ENCODE measurements at places on chromosomes 5 and 9.

GRCh38 chr5:155260798-155261197, 247.2 kb downstream of the KIF4B start:
- DNase-seq, result no peak

DNA sequence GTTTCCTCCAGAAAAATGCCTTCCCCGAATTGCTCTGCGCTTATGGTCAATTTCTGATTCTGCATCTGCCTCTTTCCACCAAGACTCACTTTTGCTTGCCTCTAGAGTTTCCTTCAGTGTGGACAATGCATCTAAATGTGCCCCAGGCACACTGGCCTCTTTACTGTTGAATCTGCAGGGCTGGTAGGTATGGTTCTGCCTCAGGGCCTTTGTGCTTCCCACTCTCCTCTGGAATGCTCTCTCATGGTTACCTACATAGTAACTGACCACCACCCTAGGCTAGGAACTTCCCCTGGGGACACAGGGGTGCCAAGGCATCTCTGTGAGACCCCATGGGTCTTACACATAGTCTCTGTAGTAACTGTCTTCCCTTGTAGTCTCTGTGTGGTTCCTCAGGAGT, 1258.6 kb downstream of the CDH12 start:
- DNase-seq, result no peak

DNA sequence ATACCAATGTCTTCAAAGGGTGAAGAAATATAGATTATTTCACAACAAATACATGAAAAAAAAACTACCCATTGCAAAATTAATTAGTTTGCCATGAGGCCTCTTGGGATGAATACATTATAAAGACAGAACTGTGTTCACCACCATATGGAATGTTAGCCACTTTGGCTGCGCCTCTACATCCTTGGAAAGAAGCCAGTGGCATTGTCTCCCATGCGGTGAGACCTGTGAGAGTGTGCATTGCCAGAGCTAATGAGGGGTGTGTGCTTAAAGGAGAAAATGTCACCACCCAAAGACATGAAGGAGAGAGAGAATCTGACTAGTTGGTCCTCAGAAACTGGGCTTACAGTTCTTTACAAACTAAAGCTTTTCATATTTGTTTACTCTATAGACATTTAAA, 110.6 kb downstream of the PLPPR1 start:
- DNase-seq, result no peak

DNA sequence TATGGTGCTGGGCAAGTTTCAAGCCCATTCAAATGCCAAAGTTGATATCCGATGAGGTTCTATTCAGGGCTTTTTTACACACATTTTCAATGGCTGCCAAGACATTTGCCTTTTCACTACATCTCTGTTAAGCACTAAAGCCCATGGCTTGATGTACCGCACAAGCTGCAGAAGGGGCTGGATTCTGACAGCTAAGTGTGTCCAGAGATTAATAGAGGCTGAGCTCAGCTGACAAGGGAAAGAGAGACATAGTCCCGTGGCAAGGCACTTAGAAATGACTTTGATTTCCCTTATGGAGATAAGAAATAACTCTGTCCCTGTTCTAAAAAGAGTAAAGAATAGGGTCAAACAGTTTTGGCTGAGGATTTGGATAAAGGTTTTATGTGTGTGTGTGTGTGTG, 198.6 kb downstream of the DMRT2 start:
- DNase-seq, result no peak

GRCh38 chr5:87242242-87242641, 25.4 kb upstream of the RASA1 start:
- no peak for DNase-seq

GRCh38 chr5:141508798-141509611, 20.1 kb downstream of the PCDHGC5 start:
- peak; percentile 91 for DNase-seq

- DNase-seq, result peak; percentile 63
These were observed 154.6 kb downstream of the FSTL4 start for GRCh38 chr5:133457439-133458355.

GRCh38 chr5:2204366-2205184, 321.9 kb upstream of the IRX4 start:
- DNase-seq, result no peak

DNA sequence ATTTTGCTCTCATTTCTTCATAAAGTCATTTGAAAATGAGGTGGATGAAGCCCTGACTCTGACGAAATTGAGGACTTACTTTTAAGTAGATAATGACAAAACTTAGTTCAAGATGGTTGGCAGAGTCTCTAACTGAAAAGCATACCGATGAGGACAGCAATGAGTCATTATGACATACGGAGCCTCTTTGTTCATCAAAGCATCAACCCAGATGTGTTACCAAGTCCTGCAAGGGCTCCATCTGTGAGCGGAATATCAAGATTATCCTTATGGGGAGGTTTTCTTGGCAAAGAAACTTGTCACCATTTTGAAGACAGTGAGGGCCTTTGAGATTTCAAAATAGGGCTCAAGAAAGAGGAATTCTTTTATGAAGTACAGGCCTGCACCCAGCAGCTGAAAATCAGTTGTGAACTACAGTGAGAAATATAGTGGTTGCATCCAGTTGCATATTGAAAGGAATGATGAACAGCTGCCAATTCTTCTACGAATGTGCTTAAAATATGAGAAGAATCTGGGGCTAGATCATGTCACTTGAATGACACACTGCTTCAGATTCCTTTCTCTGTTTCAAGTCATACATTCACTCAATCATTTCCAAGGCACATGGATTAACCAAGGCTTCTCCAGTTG, 86.6 kb upstream of the SLC24A2 start:
- DNase-seq, result peak; percentile 58

DNA sequence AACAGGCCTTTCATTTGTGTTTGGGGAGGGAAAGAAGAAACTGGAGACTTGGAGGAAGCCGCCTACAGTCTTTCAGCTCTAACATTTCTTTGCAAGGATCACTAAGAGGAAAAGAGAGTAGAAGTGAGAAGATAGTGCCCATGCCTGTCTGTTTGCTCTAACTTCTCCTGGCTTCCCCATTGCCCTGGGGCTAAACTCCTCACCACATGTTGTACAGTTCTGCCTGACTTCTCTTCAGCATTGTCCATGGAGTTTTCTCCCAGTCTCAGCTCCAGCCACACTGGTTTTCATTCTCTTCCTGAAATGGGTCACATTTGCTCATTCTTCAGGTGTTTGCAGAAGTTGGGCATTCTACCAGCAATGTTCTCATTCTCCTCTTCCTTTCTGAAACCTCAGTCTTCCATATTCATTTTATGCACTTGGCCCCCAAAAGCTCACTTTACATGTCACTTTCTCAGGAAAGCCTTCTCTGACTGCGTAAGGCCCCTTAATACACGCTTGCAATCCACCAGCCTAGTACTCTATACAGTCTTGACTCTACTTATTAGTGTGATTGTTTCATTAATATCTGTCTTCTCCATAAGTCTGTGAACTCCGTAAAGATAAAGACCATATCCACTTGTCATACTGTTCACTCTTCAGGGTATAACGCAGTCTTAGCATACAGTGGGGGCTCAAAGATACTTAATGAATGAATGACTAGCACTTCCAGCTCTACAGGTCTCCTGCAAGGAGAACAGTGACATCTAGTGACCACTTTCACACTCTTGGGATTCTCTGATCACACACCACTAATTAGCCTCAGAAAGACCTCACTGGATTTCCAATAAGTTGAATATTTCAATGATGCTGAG, 40.2 kb upstream of the TRIM32 start:
- DNase-seq, result peak; percentile 52

- DNase-seq, result no peak
These were observed 10.8 kb upstream of the NUDT12 start for GRCh38 chr5:103573411-103573810.

- no peak for DNase-seq
These were observed 44.7 kb downstream of the ERAP1 start for GRCh38 chr5:96763026-96763425.

DNA sequence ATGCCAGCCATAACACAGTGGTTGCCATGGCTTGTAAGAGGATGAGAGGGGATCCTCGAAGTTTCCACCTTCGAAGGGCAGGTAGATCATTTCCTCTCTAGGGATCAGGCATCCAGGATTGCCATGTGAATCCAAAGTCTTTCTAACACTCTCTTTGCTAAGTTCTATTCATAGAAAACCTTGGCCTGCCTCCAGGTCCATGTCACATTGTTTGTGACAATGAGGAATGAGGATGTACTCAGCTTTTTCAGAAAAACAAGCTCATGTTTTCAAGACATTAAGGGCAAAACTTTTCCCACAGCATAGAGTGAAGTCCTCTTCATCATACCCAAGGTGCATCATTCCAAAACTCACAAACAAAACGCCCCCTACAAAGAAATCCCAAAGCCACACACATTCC, 19.6 kb downstream of the ESM1 start:
- no peak for DNase-seq

All from iris pigment epithelial cell (primary cell).